Stimulated activated CD4-positive, alpha-beta T cell treated with anti-CD3 and anti-CD28 coated beads, Interleukin-2, amount 100 ng/mL, for 24 hours (primary cell): ENCODE measurements at places on chromosomes 11 and 22.

DNA sequence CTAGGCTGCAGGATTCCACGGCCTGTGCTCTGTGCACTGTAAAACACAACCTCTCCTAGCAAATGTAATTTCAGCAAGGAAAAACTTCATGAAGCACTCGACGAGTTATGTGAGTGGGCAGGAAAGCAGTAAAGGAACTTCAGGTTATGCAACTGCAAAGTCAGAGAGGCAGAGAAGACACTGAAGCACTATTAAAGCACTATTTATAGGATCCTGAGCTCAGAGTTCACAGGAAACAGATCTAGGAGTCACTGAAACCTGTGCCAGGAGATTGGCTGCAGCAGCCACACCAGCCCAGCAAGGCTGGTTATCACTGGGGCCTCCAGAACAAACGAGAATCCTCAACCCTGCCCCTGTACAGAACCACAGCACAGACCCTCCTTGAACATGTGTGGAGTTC lies 2.5 kb downstream of the SMIM35 start:
- no peak for DNase-seq

GRCh38 chr11:62539238-62539925 lies 7.2 kb downstream of the AHNAK start:
- DNase-seq, result peak; percentile 68

DNA sequence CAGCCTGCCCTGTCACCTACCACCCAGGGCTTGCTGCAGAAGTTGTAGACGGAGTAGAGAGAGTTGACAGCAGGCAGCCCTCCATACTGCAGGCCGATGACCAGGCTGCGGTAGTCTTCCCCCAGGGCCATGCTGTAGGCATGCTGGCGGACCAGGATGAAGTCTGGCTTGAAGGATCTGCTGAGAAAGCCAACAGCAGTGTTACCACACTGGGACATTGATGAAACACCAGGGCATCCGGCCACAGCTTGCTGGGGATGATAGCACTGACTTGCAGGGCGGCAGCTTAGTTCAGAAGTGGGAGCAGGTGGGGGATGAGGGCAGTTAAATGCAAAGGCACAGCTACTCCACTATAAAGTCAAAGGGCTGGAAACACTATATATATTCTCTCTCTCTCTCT lies 67.4 kb downstream of the TIMP3 start:
- DNase-seq, result no peak

GRCh38 chr22:22865311-22866072 lies 22.1 kb upstream of the IGLL5 start:
- peak; percentile 46 for DNase-seq

- DNase-seq, result no peak
These were observed 40.3 kb downstream of the ALX4 start for GRCh38 chr11:44269369-44270351.

DNA sequence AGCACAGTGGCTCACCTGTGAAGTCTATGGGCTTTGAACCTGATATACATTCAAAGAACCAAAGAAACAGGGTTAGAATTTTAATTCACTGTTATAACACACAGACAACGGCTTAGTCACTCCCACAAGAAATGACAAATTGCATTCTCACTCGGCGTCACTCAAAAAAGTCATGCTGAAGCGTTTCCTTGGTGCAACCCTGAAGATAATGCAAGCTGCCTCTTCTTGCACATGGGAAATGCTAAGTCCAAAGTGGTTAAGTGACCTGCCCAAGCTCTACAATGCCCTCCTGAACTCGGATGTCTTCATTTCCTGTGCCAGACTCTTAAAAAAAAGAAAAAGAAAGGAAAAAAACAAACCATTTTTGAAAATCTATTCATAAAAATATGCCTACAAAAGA lies 10.0 kb downstream of the LGR4 start:
- DNase-seq, result no peak

- DNase-seq, result no peak
These were observed 2.4 kb upstream of the SGSM3 start for GRCh38 chr22:40368016-40368415.

DNA sequence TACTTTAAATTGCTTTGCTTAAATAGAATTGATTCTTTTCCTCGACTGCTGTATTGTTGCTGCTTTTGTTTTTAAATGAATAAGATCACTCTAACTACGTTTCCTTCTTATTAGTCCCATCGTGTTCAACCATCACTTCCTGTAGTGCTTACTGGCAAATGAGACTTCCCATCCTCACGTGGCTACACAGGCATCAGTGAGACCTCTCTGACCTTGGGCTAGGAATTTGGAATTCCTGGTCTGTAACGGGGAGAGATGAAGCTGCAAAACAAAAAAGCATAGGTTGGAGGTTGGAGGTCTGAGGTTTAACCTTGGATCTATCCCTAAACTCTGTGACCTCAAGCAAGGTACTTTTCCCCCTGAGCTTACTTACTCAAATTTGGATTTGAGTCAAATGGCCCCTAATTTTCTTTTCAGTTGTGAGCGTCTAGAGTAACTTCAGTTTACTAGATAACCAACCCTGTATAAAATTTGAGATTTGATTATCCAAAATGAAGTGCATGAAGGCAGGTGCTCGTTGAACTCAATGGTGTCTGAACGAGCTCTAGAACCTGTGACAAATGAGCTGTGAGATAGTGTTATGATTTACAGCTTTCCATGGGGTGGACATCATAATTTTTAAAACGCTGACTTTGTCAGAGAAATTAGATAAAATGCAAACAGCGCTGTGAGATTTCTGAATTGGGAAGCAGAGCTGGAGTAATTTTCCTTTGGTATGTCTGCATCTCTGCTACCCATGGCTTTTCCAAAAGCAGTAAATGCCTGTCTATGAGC lies 151.2 kb downstream of the DBX1 start:
- DNase-seq, result no peak

DNA sequence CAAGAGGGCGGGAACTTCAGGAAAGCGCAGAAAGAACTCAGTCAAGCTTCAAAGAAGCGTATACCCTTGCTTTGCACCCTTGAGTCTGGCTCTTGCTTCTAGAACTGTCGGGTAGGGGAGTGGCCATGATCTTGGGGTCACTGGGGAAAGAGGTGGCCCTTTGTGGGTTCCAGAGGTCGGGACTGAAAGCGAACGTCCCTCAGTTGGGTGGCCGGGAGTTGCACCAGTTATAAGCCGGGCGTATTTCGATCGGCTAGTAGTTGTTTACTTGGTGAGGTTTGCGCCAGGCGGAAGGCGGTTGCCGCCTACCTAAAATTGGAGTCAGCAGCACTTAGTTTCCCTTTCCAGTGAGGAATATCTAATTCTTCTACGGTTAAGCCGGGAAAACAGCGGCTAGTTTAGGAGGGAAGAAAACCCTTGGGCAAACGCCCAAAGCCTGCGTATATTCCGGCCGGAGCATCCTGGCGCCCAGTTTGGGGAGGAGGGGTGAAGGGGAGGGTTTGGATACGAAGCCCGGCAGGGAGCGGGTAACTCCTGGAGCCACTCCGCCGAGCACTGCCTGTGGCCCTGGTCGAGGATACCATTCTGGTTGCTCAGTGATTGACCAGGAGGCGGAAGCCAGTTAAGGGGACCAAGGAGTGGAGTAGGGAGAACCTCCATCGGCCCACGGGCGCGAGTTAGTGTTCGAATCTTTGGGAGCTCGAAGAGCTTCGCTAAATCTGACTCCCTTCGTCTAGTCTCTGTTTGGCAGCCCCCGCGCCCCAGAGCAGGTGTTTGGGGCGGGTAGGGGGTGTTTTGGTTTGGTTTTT lies 807 bp upstream of the WT1 start:
- no peak for DNase-seq

GRCh38 chr11:87265979-87266378 lies 228.2 kb downstream of the TMEM135 start:
- DNase-seq, result no peak

DNA sequence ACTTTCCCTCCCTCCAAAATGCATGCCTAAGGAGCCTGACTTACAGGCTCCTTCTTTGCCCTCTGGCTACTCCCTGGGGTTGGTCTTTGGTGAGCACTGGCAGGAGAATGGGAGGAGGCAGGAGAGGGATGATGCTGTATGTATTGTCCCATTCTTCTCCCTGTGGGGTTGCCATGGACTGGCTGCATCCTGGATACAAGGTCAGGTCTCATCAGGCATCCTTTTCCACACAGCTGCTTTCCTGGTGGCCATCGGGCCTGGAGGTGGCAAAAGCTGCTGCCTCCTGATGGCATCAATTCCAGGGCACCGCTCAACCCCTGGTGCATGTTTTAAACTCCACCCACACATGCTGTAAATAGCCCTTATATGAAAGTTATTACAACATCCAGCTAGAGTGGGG lies 257.2 kb downstream of the ETS1 start:
- DNase-seq, result no peak

DNA sequence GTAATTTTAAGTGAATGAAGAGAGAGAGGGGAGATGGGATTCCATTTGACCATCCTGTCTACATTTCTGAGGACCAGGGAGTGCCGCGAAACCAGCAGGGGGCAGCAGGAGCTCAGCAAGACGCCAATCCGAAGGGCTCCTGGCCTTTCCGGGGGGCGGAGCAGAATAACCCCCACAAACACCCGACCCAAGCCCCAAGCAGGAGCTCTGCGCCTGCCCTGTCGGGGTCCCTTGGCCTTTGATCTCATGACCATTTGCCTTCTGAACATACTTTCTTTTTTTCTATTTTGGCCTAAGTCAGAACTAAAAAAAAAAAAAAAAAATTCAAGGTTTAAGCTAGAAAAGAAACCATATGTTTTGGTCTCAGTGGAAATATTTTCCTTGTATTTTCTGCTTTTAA lies 21.9 kb upstream of the SCN2B start:
- DNase-seq, result peak; percentile 91

GRCh38 chr22:37749226-37749625 lies 52.4 kb downstream of the TRIOBP start:
- no peak for DNase-seq

GRCh38 chr11:77753230-77753629 lies 67.3 kb downstream of the RSF1 start:
- no peak for DNase-seq

DNA sequence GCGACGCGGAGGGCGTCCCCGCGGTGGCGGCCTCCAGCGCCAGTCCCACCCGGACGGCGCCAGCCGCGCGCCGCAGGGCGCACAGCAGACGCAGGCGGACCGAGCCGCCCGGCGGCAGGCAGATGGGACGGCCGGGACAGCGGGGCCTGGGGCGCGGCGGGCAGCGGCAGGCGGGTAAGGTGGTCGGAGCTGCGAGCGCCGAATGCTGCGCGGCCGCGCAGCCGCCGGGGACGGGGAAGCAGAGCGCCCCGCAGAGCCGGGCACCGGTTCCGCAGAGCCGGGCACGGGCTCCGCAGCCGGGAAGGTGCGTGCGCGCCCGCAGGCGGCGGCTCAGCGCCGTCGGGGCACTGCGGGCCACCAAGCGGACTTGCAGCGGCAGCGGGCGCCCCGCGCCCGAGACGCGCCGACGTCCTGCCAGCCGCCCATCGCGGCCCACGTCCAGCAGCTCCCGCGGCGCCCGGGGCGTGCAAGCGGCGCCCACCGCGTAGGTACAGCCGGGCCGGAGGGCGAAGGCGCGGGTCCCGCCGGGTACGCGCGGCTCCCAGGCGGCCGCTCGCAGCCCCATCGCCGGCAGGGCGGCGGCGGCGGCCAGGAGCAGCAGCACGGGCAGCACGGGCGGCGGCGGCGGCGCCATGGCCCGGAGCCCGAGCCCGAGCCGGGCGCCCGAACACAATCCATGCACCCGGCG lies 739 bp downstream of the CELSR1 start:
- DNase-seq, result no peak

- DNase-seq, result no peak
These were observed 1.9 kb downstream of the CLTCL1 start for GRCh38 chr22:19289475-19290161.

DNA sequence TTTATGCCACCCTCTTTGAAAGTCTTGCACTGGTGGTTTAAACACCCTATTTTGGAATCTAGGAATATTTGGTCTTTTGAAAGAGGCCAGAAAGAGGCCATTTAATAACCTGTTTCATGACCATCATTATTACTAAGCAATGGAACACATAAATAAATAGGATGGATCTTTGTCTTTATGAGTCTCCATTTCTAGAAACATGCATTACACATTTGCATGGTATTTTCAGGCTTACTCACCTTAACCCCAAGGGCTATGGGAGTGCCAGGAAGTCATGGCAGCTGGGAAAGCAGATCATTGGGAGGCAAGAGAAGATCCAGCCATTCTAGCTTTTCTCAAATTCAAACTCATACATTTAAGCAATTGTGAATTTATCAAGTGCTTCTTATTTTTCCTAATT lies 185.8 kb upstream of the POU2AF2 start:
- no peak for DNase-seq

GRCh38 chr11:111322534-111322933 lies 24.2 kb downstream of the POU2AF3 start:
- no peak for DNase-seq

GRCh38 chr11:2305788-2306451 lies 4.1 kb downstream of the TSPAN32 start:
- no peak for DNase-seq

DNA sequence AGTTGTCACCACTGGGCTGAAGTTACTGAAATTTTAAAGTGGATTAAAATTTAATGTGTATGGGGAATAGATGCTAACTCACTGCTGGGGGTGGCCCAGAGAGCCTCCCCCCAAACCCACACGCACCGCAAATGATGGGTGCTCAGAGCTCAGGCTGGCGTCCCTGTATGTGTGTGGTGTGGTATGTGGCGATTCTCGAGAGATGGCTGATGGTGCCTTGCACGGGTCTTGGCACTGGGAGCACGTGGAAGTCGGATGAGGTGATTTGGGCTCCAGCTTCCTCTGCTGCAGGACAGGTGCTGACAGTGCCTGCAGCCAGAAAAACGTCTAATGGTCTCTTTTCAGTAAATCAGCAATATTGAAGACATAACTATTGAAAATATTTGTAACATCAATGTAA lies 1473.3 kb downstream of the TBC1D22A start:
- no peak for DNase-seq

DNA sequence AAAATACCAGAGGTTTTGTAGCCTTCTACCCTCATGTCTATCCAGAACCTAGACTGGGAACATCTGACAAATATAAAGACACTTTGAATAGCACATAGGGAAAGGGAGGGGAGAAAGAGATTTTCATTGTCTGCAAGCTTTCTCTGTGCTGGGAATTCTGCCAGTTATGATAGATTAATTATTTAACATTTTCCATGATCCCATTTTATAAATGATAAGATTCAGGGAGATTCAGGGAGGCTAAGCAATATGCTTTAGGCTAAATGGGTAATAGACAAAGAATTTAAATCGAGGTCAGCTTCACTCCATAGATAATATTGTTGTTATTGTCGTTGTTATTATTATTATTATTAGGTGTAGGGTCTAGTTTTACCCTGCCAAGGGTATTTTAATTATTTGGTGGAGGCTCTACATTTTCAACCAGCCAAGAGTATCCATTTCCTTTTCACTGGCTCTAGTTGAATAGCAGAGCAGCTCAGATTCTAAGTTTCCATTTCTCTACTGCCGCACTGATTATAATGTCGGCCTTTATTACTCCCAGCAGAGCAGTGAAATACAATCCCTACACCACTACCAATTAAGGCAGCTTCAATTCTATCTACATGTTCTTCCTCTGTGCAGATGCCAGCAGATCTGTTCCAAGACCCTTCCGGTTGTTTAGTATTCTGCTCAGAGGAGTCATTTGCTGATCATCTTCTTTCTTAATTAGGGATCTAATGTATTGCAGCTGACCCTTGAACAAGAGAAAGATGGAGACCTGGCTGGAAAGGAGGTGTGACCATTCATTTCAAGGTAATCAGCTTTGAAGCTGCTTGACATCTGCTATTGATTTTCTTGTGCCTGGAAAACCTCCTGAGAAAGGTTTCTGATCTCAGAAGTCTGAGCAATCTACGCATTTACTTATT lies 23.8 kb upstream of the SYN3 start:
- DNase-seq, result no peak
